Renal pelvis (tissue), 12 donors: ENCODE measurements at places on chromosomes 3 and 15. TPM values are rescaled to one million over a fixed set of nuclear protein-coding genes. Genes with fewer than 3 reads are reported as not detected.

The LDHAL6B gene
- polyA plus RNA-seq: 0.41 TPM

The TXNRD3 gene
- polyA plus RNA-seq: 15.4 TPM

The ANKRD34C gene
- 0.06 TPM for polyA plus RNA-seq

The CKMT1A gene
- polyA plus RNA-seq: 3.5 TPM

The FBXO40 gene
- polyA plus RNA-seq: not detected

The RASSF1 gene
- 21.0 TPM for polyA plus RNA-seq

The CYP1A2 gene
- 0.09 TPM for polyA plus RNA-seq

The TEX55 gene
- polyA plus RNA-seq: not detected

The LMAN1L gene
- 0.04 TPM for polyA plus RNA-seq

The KLHL6 gene
- polyA plus RNA-seq: 1.4 TPM

The ATP10A gene
- polyA plus RNA-seq: 3.1 TPM

The ITGB5 gene
- polyA plus RNA-seq: 99.1 TPM

The HRG gene
- polyA plus RNA-seq: 3.5 TPM

The GOLGA6L4 gene
- polyA plus RNA-seq: 28.1 TPM

The C3orf70 gene
- polyA plus RNA-seq: 7.6 TPM

The ROPN1 gene
- 0.15 TPM for polyA plus RNA-seq

The DHFR2 gene
- 10.0 TPM for polyA plus RNA-seq

The ACKR4 gene
- 1.3 TPM for polyA plus RNA-seq

The GXYLT2 gene
- polyA plus RNA-seq: 12.9 TPM

The PEX11A gene
- 17.3 TPM for polyA plus RNA-seq

The CKMT1B gene
- 3.4 TPM for polyA plus RNA-seq

The IQCF6 gene
- not detected for polyA plus RNA-seq

The CCR9 gene
- not detected for polyA plus RNA-seq

The ATP13A5 gene
- polyA plus RNA-seq: not detected

The GATM gene
- polyA plus RNA-seq: 214 TPM

The CPB1 gene
- 0.58 TPM for polyA plus RNA-seq

The ZBTB20 gene
- polyA plus RNA-seq: 5.9 TPM

The ITGA11 gene
- polyA plus RNA-seq: 2.9 TPM

The TMEM108 gene
- 1.9 TPM for polyA plus RNA-seq

The HCN4 gene
- 1.2 TPM for polyA plus RNA-seq

The XCR1 gene
- 0.04 TPM for polyA plus RNA-seq

The MEIS2 gene
- 138 TPM for polyA plus RNA-seq

The KLHL40 gene
- polyA plus RNA-seq: not detected

The LRTM1 gene
- not detected for polyA plus RNA-seq

The CACNA1D gene
- 17.5 TPM for polyA plus RNA-seq

The IQCF5 gene
- polyA plus RNA-seq: not detected

The VIPR1 gene
- polyA plus RNA-seq: 1.5 TPM

The CMTM7 gene
- 54.2 TPM for polyA plus RNA-seq

The DNAH12 gene
- polyA plus RNA-seq: 1.6 TPM

The STX19 gene
- polyA plus RNA-seq: 0.19 TPM

The SCN5A gene
- 1.1 TPM for polyA plus RNA-seq

The RARRES1 gene
- polyA plus RNA-seq: 8.2 TPM

The ACKR2 gene
- polyA plus RNA-seq: 3.2 TPM

The CA12 gene
- 123 TPM for polyA plus RNA-seq

The PDCD6IP gene
- polyA plus RNA-seq: 159 TPM

The NLGN1 gene
- 2.2 TPM for polyA plus RNA-seq

The MESP2 gene
- polyA plus RNA-seq: 0.47 TPM

The CLDN16 gene
- polyA plus RNA-seq: 28.6 TPM

The MB21D2 gene
- polyA plus RNA-seq: 15.4 TPM

The GTF2A2 gene
- polyA plus RNA-seq: 139 TPM

The CIDEC gene
- polyA plus RNA-seq: 0.19 TPM

The C2CD4A gene
- 0.30 TPM for polyA plus RNA-seq

The PAK6 gene
- polyA plus RNA-seq: 6.8 TPM

The GPR160 gene
- 31.0 TPM for polyA plus RNA-seq

The CCR2 gene
- 0.87 TPM for polyA plus RNA-seq

The TGM4 gene
- 0.05 TPM for polyA plus RNA-seq

The TNFAIP8L3 gene
- 1.9 TPM for polyA plus RNA-seq

The C3orf33 gene
- 11.6 TPM for polyA plus RNA-seq
